ENCODE measurements at places on chromosomes 3 and 15. TPM values are rescaled to one million over a fixed set of nuclear protein-coding genes. Genes with fewer than 3 reads are reported as not detected.

GOLGA6L9 gene
- 5.2 TPM for total RNA-seq

DNA sequence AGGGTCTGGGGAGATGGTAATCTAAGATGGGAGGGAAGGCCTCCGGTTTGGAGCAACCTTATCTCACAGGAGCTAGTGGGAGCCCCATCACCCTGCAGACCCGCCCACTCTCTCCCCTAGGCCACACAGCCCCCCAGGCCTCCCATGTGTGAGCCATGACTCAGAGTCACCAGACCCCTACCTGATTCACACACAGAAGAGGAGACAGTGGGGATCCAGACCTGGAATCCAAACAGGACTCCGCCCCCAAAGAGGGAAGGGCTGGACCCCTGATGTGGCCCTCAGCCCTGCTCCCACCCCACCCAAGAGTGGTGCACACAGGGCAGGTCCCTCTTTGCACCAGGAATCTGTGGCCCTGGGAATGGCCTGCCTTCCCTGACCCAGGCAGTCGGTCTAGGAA is 97.4 kb downstream of the ADCY5 start:
- no peak for DNase-seq

PYGO1 gene
- 4.7 TPM for total RNA-seq

DNA sequence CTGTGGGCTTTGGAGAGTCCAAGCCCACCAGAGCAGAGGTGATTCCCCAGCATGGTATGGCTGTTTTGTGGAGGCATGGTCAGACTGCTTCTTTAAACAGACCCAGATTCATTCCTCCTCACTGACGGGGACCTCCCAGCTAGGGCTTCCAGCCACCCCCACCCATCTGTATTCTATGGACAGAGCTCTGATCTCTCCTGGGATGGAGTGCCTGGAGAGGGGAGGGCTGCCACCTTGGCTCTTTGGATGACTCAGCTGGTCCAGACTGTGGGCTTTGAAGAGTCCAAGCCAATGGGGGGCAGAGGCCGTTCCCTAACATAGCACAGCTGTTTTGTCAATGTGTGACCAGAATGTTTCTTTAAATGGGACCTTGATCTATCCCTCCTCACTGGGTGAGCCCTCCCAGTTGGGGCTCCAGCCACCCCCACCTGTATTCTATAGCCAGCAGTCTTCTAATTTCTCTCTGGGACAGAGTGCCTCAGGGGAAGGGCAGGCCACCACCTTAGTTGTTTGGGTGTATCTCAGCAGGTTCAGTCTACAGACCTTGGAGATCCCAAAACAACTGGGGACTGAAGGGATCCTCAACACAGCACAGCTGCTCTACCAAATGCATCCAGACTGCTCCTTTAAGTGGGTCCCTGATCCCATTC is 122.0 kb upstream of the OSTN start:
- DNase-seq = no peak

GRCh38 chr15:32855942-32856341 is 138.1 kb downstream of the GREM1 start:
- DNase-seq = peak; percentile 91

P2RY1 gene
- total RNA-seq = 1.3 TPM

DNA sequence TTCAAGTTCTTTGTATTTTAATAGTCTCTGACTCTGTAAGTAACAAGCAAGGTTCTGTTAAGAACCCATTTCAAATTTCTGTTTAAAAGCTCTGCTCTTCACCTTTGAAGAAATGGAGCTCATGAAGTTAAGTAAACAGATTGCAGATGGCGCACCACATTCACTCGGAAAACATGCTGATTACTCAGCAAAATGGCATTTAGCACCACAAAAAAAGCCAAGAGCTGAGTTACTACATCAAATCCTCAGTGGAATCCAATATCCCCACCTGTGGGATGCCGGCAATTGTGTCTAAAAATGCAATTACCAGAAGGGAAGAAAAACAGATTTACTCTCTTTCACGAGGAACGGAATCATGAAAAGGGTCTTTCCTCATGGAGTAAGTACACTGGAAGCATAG is 758.0 kb downstream of the NTRK3 start:
- no peak for DNase-seq

GRCh38 chr3:37967260-37967881 is 23.2 kb upstream of the VILL start:
- no peak for DNase-seq

DNA sequence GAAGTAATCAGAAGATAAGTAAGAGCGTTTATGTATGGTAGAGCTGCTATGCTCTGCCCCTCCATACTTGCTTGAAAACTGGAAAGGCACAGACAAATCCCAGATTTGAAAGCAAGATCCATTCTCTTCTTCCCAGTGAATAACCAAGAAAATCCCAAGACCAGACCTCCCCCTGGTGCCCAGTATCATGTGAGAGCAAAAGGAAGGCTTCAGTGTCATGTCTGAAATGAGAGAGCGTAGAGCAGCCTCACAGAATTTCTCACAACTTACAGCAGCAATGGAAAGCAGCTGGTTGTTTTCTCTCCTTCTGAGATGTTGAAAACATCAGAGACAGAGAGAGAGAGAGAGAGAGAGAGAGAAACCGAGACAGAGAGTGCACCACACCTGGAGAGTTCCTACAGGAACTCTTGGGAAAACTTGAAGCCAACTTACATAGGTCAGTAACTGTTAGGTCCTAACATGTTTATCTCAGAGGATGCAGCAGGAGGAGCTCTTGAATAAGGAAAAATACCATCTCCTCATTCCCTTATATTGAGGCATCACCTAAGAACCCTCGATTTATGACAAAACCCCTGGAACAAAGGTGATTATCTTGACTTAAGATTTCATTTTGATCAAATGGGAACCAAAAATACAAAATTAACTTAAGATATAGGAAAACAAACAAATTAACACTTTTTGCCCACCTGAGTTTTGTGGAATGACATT is 273.3 kb downstream of the NSUN3 start:
- DNase-seq = no peak

DNA sequence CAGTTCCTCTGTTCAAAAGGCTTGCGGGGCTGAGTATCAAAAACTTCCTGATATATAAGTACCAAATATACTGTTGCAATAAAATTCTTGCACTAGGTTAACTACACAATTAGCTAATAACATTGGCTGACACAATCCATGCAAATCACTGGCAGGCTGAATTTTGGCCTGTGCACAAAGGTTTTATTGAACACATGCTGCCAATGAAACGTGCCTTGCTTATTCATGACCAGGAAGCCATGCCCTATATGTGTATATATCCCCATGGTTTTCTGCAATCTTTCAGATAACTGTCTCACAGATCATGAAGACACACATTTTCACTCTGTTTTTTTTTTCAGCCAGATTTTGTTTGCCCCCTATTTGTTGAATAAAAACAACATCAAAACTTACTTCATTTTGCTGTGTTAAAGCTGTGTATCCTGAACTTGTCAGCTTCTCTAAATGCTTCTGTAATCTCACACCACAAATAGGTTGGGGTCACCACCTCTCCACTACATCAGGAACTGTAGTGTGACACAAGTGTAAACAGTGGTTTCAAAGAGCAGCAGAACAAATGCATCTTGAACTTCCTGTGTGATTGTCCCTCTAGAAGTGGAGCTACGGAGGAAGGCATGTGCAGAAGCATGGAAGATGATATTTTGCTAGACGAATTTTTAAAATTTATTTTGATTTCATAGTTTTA is 920.7 kb upstream of the NR2F2 start:
- no peak for DNase-seq

TIGIT gene
- total RNA-seq = not detected

HESX1 gene
- total RNA-seq = 1.0 TPM

DNA sequence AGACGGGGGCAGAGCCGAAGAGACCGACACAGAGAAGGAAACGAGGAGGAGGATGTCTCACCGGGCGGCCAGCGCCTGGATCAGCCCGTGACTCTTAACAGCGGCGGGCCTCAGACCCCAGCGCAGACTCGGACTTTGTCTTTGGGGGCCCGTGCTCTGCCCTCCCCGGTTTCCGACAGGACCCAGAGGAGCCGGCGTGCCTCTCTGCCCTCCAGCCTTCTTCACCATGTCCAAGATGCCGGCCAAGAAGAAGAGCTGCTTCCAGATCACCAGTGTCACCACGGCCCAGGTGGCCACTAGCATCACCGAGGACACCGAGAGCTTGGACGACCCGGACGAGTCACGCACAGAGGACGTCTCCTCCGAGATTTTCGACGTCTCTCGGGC is 1.0 kb downstream of the TSC22D2 start:
- DNase-seq = no peak

DNA sequence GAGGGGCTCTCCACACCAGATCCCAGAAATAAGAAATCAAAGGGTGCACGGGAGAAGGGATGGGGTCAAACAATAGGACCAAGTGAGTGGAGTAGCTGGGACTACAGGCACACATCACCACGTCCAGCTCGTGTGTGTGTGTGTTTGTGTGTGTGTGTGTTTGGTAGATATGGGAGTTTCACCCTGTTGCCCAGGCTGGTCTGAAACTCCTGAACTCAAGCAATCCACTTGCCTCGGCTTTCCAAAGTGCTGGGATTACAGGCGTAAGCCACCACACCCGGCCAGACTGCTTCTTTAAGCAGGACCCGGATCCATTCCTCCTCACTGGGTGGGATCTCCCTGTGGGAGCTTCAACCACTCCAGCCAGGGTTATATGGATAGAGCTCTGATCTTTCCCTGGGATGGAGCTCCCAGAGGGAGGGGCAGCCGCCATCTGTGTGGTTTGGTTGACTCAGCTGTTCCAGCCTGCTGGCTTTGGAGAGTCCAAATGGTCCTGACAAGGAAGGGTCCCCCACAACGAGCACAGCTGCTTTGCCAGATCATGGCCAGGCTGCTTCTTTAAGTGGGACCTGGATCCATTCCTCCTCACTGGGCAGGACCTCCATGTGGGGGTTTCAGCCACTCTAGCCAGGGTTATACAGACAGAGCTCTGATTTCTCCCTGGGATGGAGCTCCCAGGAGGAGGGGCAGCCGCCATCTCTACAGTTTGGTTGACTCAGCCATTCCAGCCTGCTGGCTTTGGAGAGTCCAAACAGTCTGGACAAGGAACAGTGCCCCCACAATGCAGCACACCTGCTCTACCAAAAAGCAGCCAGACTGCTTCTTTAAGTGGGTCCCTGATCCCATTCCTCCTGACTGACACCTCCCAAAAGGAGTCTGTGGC is 9.1 kb upstream of the AVEN start:
- no peak for DNase-seq

- no peak for DNase-seq
Observed at GRCh38 chr3:188212308-188212969, 58.5 kb downstream of the LPP start.

ALPK3 gene
- total RNA-seq = 68.4 TPM

MKRN3 gene
- total RNA-seq = 0.58 TPM

- no peak for DNase-seq
Observed at GRCh38 chr3:42256135-42256819, 9.7 kb downstream of the CCK start.

DNA sequence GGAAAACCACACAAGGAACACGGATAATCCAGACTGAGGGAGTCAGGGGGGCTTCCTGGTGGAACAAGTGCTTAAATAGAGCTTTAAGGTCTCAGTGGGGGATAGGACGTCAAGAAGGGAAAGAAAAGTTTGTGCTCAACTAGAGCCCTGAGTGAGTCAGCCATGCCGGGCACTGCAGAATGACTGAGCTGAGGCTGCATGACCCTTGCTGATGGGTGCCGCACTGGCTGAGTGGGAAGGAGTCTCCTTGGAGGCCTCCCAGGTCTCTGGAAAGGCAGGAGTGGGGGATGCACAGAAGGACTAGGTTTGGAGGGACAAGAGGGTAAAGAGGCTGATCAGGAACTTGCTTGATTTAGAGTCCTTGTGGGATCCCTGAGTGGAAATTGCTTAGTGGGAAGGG is 150.3 kb downstream of the RPLP1 start:
- DNase-seq = no peak

GRCh38 chr3:184261854-184262763 is 756 bp upstream of the CAMK2N2 start:
- no peak for DNase-seq

ZBBX gene
- total RNA-seq = 0.47 TPM

- DNase-seq = no peak
Observed at GRCh38 chr3:127672429-127673190, at the start of gene ABTB1. ABTB1 (plus strand) TSS chr3:127672952; CDS start chr3:127673026, 74 bp downstream.

GRCh38 chr3:143595456-143596077 is 252.7 kb downstream of the SLC9A9 start:
- no peak for DNase-seq

DNA sequence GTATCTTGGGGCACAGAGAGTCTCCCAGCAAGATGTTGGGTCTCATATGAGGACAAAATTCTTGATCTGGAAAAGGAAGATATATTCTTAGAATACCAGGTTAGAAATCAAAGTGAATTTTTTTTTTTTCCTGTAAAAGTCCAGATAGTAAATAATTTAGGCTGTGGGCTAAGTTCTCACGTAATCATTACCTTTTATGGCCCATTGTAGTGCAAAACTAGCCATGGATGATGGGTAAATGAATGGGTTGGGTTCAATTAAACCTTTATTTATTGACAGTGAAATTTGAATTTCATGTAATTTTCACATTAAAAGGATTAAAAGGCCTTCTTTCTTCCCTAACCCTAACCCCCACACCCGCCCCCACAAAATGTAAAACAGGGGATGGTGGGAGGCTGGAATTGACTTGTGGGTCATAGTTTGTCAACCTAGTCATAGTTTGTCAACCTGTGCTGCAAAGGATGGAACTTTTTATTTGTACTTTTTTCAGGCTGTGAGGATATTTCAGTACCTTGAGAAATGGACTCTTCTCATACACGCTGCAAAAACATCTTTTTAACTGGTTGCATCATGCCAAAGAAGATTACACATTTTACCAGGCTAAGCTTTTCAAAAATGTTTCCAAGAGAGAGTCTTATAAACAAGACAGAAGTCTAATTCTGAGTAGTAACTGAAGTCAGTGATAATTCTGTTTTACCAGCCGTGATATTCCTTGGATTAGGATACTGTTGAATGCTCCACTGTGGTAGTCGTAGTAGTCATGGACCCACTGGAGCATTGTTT is 138.8 kb downstream of the AKAP13 start:
- no peak for DNase-seq

DNA sequence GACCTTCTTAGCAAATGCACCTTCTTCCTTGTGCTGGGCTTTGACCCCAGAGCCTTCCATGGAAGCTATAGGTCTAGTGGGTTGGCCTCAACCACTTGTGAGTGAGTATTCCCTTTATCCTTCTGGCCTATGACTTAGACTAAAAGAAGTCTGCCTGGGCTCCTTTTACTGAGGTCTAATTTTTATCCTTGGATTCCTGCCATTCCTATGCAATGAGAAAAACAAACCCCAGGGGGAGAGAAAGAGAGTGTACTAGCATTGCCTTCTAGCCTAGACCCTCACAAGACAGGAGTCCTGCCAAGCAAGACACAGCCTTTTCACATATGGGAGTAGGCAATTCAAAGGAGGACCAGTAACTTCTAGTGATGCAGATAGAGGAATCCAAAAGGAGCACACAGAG is 155.4 kb downstream of the PPM1L start:
- no peak for DNase-seq

FILIP1L gene
- total RNA-seq = 70.8 TPM

GOLGA8Q gene
- not detected for total RNA-seq

CPLX3 gene
- not detected for total RNA-seq
